Esophagus squamous epithelium (tissue), 5 donors: ENCODE measurements at places on chromosomes 1 and 21.

- DNase-seq, result peak; percentile 33
These were observed 25.0 kb downstream of the CD244 start for GRCh38 chr1:160837558-160838205.

GRCh38 chr1:171506525-171507304 lies 21.4 kb downstream of the PRRC2C start:
- no peak for DNase-seq

GRCh38 chr1:10646347-10646861 lies 150.0 kb downstream of the CASZ1 start:
- no peak for DNase-seq

DNA sequence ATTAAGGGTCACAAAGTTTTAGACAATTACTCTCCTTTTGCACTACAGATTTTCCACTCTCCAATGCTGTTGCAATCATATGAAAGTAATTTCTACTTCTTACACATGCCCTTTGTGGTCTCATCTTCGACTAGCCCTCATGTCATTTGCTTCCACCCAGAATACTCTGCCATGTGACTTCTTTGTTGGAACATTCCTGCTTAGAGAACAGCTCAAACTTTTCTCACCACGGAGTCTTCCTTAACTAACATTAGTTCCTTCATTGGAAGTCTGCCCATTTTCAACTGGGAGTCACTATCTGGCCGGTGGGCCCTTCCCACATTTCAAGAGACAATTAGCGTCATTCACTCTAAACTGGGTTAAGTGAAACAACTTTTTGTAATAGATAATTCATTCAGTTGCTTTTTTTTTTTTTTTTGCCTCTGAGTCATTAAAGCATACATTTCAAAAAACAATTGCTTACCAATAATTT lies 142.6 kb upstream of the PALMD start:
- DNase-seq, result no peak

GRCh38 chr1:34776911-34777310 lies 4.1 kb upstream of the GJB3 start:
- DNase-seq, result no peak

DNA sequence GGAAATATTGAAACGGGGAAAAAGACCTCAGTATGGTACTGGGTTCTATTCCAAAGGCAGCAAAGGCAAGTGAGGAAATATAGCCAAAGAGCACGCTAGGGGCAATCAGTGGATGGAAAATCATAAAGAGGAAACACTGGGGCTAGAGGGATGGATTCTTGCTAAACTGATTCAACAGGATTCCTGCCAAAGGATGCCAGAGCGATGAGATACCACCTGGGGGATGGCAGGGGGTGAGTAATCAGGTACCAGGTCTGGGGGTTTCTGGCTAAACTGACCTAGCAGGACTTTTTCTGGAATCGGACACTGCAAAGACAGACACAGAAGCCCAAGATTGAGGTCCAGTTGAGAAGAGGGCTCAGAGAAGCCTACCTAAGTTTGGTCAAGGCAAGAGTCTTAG lies 6.7 kb downstream of the CHI3L2 start:
- no peak for DNase-seq

DNA sequence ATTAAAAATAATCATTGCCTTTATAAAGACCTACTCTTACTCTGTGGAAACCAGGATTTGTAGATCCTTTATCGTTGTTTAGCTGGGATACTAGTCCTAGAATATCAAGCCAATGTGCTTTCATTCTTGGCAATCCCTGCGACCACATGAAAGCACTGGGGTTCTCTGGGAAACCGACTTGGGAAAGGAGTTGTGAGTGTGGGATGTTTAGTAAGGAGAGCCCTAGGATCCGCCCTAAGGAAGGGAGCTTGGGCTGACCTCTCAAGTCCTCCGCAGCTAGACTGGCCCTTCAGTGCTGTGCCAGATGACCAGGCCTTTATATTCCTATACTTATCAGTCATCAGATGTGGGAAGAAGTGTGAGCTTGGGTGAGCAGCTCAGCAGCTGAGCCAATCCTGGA lies 5.2 kb upstream of the KRTAP19-8 start:
- no peak for DNase-seq

DNA sequence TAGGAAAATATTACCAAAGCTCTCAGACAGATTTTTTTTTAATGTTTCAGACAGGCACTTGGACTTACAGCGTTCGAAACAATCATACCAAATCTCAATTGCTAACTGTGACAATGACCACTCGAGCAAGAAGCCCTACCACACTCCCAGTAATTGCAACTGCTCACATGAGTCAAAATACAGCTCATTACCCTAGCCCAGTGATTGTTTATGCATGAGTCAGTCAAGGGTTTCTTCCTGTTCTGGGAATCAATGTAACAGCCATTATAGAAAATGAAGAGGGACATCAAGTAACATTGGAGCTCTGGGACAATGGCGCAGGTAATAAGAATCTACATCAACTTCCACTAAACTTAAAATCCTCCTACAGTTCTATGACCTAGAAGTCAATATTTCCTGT lies 56.1 kb upstream of the SH3GLB1 start:
- DNase-seq, result no peak

DNA sequence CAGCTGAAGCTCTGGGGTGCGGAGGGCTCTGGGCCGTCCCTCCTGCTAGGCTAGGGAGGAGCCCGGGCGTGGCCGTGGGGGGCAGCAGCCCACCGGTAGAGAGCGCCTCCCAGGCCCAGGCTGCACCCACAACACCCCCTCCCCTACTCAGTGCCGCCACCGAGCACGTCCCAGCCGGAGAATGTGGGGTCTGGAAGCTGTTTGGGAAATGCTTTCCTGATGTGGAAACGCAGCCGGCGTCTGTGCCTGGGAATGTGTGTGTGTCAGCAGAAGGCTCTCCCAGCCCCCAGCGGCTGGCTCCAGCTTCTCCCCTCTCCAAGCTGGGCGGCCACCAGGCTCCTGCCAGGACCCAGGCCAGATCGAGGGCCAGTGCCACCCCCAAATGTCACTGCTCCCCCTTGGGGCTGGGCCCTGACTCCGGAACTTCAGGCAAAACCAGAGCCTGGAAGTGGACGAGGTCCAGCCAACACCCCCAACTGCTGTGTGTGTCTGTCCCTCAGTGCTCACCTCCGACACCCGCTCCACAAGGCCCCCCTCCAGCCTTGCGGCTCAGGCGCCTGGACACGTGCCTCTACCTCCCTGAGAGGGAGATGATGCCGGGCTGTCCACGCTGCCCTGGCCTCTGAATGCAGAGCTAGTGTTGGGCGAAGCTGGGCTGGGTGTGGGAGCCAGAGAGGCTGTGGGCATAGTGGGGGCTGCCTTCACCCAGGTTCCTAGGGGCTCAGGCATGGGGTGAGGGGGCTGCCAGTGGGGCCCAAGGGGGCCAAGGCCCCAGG lies 74.7 kb downstream of the MEGF6 start:
- no peak for DNase-seq
